AG09319 (cell line): ENCODE measurements at places on chromosomes 1 and 21.

DNA sequence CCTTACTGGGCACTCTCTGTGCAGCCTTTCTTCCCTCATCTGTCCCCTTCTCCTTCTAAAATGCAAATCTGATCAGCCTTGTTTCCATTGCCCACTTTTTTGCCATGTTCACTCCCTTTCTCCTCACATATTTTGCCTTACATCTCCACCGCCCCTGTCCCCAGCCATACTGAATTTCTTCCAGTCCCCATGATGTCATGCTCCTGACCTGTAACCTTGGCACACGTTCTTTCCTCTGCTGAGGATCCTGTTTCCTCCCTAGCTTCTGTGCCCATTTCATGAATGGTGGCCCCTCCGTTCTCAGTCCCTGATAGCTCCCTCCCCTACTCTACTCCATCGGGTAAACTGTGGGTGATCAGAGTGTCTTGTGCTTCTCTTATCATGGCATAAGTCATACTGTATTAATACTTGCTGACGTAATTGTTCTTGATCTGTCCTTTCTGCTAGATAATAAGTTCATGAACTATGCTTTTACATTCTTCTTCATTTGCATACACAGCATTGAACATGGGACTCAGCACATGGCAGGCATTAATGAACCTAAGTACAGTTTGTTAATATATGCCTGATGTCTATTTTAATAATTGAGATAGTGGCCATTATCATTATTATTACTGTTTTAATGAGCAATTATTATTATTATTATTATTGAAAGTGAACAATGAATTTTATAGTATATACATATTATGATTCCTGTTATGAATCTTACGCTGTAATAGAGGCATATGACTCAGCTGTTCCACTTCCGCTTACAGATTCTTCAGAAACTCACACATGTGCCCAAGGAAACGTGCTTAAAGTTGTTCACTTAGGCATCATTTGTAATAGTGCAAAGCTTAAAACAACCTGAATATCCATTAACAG lies 28.5 kb downstream of the MAP3K21 start:
- DNase-seq, result no peak

DNA sequence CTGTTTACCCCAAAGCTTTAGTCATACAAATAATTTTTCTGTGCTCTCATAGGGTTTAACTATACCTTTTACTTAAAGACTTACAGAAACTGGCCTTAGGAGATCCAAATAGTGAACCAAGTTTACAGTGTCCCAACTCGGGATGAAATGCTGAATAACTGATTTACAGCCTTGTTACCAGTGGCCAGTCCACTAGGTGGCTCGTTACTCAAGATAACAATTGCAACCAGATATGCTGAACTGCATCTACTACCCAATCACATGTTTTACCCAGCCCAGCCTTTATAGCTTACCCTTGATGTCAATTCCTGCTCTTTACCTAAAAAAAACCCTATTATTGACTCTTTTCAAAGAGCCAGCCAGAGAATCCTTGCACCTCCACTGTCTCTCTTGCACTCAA lies 1148.8 kb upstream of the ADGRL4 start:
- DNase-seq, result no peak

- DNase-seq, result no peak
Measured at GRCh38 chr21:41000838-41001237, 153.9 kb upstream of the DSCAM start.

DNA sequence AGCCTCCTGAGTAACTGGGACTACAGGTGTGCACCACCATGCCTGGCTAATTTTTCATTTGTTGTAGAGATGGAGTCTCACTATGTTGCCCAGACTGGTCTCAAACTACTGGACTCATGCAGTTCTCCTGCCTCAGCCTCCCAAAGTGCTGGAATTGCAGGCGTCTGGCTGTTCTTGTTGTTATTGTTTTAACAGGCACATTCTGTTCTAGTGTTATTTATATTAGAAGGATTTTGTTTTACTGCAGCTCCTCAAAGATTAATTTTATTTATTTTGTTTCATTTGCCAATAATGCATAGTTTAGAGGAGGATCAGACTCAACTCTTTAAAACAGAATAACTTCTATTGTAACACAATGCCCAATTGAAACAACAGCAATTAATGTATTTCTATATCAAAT lies 35.5 kb downstream of the RGS2 start:
- DNase-seq, result no peak

DNA sequence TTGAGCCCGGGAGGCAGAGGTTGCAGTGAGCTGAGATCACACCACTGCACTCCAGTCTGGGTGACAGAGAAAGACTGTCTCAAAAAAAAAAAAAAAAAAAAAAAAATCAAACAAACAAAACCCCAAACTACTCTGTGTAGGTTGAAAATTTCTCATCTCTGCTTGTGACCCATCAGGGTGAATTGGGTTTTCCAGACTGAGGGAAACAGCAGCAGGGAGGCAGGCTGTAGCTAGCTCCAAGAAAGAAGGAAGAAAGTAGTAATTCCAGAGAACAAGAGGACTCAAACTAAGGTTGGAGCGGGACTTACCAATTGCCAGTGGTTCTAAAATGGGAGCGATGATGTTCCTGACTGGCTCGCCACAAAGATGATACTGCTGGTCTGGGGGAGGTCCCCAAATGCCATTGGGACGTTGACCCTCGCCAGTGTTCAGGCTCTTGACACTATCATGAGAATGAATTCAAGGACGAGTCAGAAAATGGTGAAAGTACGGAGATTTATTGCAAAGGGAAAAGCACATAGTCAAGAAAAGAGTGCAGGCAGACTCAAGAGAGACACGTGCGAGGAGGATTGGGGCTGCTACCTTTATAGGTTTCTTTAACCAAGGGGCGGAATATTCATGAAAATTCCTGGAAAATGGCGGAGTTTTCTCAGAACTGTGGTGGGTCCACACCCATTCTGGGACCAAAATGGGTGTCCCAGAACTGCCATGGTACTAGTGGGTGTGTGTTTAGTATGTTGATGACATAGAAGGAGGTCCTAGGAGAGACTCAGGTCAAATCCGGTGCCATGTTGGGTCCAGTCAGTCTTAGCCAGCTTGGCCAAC lies 13.4 kb downstream of the AADACL4 start:
- no peak for DNase-seq

GRCh38 chr1:231597971-231598370 lies 28.6 kb upstream of the DISC1 start:
- no peak for DNase-seq

- DNase-seq, result no peak
Measured at GRCh38 chr1:98398649-98399048, 262.9 kb upstream of the SNX7 start.

DNA sequence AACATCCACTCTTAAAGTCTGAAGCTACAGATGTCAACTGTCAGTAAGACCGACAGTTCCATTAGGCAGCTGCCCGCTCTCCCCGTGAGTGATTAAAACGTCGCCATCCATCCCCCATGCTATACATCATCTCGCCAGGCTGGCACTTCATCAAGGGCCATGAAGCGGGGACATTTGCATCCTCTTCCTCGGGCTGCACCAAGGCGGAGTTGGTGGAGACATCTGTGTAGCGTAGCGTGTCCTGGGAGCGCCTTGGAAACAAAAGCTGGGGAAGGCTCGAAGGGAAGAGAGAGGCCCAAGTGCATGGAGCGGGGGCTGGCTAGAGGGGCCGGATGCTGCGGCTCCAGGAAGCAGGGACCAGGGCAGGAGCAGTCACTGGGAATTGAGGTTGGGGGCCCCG lies 250.1 kb downstream of the KAZN start:
- DNase-seq, result no peak

- no peak for DNase-seq
Measured at GRCh38 chr1:53982763-53983104, 35.3 kb downstream of the LDLRAD1 start.

DNA sequence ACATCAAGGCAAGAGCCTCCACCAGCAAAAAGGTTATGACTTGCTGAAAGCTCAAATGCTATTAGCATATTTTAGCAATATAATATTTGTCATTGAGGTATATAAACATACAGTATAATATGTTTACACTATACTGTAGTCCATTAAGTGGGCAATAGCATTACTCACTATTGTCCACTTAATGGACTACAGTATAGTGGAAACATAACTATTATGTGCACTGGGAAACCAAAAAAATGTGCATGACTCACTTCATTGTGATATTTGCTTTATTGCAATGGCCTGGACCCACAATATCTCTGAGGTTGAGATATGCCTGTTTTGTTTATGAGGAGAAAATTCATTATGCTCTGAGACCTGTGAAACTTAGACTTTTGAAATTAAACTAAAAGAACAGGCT lies 300.0 kb downstream of the BARHL2 start:
- no peak for DNase-seq

DNA sequence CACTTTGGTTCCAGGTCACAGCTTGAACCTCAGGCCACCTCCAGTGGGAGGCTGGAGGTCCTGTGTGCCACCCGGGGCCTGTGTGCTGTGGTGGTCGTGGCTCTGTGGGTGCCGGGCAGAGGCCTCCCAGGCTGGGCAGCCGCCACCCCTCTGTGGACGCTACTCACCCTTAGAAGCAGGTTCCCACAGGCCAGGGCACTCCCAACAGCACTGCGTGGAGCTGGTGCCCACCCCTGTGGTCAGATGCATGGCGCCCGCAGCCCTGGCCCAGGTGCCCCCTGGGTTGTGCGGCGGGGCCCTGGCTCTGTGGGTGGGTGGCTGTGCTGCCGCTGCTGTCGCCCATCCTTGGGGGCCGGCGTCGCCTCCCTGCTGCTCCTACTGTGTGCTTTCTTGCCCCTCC lies 39.7 kb downstream of the SKI start:
- no peak for DNase-seq

- DNase-seq, result no peak
Measured at GRCh38 chr1:57206038-57206437, 217.8 kb downstream of the DAB1 start.

DNA sequence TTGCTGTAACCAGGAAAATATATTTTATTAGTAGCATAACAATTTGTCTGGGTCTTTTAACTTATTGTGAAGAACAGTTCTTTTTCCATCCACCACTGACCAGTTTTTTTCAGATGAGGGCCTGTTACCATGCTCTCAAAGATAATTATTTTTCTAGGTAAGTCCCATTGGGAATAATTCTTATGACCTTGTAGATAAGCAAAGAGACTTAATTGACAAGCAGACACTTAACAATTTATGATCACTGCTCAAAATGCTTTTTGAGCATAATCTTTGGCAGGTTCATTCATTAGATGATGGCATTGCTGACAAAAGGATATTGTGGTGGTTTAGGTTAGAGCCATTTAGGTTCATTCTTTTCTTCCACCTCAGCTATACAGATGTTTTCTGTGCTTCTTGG lies 6.6 kb downstream of the SNX27 start:
- DNase-seq, result no peak

- no peak for DNase-seq
Measured at GRCh38 chr1:70146488-70146887, 58.9 kb downstream of the LRRC40 start.

GRCh38 chr1:166814611-166815010 lies 24.7 kb upstream of the POGK start:
- no peak for DNase-seq

DNA sequence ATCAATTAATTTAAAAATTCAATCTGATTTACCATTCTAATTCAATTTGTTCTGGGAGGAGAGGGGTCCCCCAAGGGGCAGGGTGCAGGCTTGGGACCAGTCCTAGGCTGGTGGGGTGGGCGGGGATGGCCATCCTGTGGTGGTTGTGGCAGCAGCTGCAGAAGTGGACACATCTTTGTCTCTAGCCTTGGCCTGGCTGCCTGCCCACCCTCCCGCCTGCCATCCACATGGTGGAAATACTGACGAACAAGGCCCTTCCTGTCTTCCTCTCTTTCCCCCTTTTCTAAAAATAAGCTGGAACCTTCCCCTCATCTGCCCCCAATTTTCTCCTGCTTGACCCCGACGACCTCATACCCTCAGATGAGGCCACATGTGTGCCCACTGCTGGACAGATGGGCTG lies 130.9 kb downstream of the FOXD2 start:
- no peak for DNase-seq

DNA sequence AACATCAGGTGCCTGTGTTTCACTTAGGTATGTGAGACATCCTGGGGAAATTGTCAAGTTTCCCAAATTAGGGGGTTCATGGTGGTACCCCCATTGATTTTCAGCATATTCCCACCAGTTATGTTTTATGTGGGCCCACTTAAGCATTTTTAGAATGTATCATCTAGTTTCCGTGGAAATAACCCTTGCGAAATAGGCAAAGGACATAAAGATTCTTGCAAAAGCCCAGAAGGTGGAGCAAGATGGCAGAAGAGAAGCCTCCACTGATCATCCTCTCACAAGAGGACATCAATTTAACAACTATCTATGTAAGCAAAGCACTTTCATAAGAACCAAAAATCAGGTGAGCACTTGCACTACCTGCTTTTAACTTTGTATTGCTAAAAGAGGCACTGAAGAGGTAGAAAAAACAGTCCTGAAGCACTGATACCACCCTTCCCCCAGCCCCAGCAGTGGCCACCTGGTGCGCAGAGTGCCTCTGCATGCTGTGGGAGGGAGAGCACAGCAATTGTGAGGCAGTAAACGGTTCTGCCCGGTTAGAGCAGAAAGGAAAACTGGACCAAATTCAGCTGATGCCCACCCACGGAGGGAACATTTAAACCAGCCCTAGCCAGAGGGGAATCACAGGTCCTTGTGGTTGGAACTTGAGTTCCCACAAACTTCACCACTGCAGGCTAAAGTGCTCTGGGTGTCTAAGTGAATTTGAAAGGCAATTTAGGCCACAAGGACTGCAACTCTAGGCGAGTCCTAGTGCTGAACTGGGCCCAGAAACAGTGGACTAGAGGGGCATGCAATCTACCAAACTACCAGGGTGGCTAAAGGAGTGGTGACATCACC lies 23.2 kb downstream of the MCOLN2 start:
- DNase-seq, result no peak

- DNase-seq, result no peak
Measured at GRCh38 chr1:203264052-203264501, 34.6 kb upstream of the CHIT1 start.

GRCh38 chr21:30430170-30430655 lies at the start of gene KRTAP13-4:
TSS of gene KRTAP13-4 (plus strand) at chr21:30430220. CDS start at chr21:30430276, 56 bp downstream.
- no peak for DNase-seq

DNA sequence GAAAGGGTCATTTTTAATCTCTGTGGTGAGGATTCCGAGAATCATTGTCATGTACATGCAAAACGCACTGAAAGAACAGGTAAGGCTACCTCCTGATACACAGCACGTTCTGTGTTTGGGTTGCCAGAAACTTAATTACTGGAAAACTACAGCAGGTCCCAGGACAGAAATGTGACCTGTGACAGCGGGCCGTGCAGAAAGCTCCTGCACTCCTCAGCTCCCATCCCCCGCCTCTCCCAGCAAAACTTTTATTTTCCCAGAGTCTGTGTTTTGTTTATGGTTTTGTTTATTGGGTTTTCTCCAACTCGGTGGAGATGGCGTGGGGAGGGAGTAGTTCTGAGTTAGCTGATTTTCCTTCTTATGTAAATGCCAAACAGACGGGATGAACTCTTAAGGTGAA lies 44.7 kb downstream of the SLC44A3 start:
- no peak for DNase-seq
